Pancreas (tissue), 10 donors: ENCODE measurements at places on chromosomes 5 and 9. TPM values are rescaled to one million over a fixed set of nuclear protein-coding genes. Genes with fewer than 3 reads are reported as not detected.

The SVEP1 gene
- total RNA-seq: 12.8 TPM

GRCh38 chr5:172595596-172596455 is 45.2 kb upstream of the NEURL1B start:
- H3K4me3 ChIP-seq: no peak overlapping the region
- DNase-seq: no peak

GRCh38 chr9:13090628-13091027 is 188.9 kb downstream of the MPDZ start:
- no peaks in the 10 kb centered on the region for H3K4me1 ChIP-seq
- H3K36me3 ChIP-seq: no peaks in the 10 kb centered on the region
- H3K27ac ChIP-seq: no peak overlapping the region
- no peak overlapping the region for H3K4me3 ChIP-seq

The NTNG2 gene
- total RNA-seq: 2.5 TPM

GRCh38 chr5:116585227-116585626 is 10.6 kb upstream of the SEMA6A start:
- H3K4me3 ChIP-seq: no peak overlapping the region
- H3K27ac ChIP-seq: no peak overlapping the region
- no peaks in the 10 kb centered on the region for H3K27me3 ChIP-seq
- DNase-seq: no peak
- H3K4me1 ChIP-seq: peaks cover 2% of the 10 kb centered on the region

DNA sequence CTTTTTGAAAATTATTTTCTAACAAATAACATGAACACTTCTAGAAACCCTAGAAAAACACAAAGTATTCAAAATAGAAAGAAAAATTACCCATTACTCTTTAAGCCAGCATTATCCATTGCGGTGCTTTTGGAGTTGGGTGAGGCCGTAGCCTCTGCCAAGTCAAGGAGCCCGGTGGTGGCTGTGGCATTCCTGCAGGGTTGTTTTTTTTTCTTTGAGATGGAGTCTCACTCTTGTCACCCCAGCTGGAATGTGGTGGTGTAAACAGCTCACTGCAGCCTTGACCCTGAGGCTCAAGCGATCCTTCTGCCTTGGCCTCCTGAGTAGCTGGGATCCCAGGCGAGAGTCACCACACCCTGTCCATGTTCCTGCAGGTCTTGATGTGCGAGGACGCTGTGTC is 8.2 kb upstream of the AHRR start:
- H3K27me3 ChIP-seq: no peaks in the 10 kb centered on the region
- no peak overlapping the region for H3K4me3 ChIP-seq
- DNase-seq: no peak
- no peak overlapping the region for H3K27ac ChIP-seq

DNA sequence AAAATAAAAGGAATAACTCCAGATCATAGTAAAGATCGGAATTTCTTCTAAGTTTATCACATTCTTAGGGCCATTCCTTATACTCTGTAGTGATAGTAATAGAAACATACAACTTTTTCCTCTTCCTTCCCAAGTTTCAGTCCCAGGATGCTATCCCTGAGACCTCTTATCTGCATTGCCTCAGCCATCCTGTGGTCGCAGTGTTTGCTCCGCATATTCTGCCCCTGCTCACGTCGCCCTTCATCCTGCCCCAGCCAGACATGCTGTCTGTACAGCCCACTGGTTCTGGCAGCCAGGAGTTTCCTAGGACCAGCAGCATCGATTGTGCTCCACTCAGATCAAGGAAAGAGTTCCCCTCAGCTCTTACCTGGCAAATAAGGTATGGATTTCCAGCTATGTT is 132.7 kb upstream of the ERCC6L2 start:
- H3K27ac ChIP-seq: no peak overlapping the region
- H3K27me3 ChIP-seq: no peaks in the 10 kb centered on the region
- H3K4me1 ChIP-seq: no peaks in the 10 kb centered on the region
